ENCODE measurements at places on chromosomes 12 and 14. TPM values are rescaled to one million over a fixed set of nuclear protein-coding genes. Genes with fewer than 3 reads are reported as not detected.

The CPNE6 gene
- total RNA-seq, result not detected

The SETD3 gene
- total RNA-seq, result 99.1 TPM

The CD69 gene
- total RNA-seq, result not detected

The CMA1 gene
- total RNA-seq, result 0.34 TPM

The PRB2 gene
- not detected for total RNA-seq

The SYCP3 gene
- not detected for total RNA-seq

The ARHGAP9 gene
- 1.5 TPM for total RNA-seq

The LRTM2 gene
- not detected for total RNA-seq

The CLEC1A gene
- 1.5 TPM for total RNA-seq

The EFCAB11 gene
- 3.1 TPM for total RNA-seq

The KLRC1 gene
- total RNA-seq, result 0.90 TPM

GRCh38 chr12:77153706-77154105, 88.3 kb upstream of the E2F7 start:
- no peak for DNase-seq

DNA sequence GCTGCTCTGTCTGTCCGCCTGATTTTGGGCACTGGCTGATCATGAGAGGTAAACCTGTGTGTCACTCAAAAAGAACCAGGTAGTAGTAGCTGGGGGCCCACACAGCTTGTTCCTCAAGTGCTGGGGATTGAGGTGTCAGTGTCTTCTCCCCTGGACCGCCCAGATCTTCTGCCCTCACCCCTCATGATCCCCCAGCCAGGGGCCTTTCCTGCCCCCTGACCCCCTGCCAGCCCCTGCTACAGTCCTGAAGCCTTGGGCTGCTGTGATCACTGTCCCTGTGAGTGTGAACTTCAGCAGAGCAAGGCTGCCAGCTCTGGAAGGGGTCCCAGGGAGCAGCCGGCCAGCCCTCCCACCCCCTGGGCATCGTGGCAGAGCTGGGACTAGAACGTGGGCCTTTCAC, 11.4 kb downstream of the WSCD2 start:
- DNase-seq, result no peak

GRCh38 chr12:29589851-29590250, 92.4 kb upstream of the OVCH1 start:
- no peak for DNase-seq

DNA sequence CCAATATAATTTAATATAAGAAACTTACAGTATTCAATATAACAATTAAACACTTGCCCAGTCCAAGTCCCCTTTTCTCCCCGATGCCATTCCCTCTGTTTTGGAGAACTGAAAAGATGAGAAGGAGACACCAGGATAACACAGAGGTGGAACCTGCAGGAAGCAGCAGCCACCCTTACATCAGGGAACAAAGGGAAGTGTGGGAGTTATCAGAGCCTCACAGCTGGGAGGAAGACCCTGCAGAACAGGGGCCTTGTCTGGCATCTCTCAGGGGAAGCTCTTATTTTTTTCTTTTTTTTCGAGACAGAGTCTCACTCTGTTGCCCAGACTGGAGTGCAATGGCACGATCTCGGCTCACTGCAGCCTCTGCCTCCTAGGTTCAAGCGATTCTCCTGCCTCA, 52.6 kb downstream of the CALM1 start:
- no peak for DNase-seq

GRCh38 chr12:84599539-84599938, 313.1 kb downstream of the SLC6A15 start:
- no peak for DNase-seq

GRCh38 chr14:54106661-54107377, 150.2 kb upstream of the BMP4 start:
- no peak for DNase-seq

DNA sequence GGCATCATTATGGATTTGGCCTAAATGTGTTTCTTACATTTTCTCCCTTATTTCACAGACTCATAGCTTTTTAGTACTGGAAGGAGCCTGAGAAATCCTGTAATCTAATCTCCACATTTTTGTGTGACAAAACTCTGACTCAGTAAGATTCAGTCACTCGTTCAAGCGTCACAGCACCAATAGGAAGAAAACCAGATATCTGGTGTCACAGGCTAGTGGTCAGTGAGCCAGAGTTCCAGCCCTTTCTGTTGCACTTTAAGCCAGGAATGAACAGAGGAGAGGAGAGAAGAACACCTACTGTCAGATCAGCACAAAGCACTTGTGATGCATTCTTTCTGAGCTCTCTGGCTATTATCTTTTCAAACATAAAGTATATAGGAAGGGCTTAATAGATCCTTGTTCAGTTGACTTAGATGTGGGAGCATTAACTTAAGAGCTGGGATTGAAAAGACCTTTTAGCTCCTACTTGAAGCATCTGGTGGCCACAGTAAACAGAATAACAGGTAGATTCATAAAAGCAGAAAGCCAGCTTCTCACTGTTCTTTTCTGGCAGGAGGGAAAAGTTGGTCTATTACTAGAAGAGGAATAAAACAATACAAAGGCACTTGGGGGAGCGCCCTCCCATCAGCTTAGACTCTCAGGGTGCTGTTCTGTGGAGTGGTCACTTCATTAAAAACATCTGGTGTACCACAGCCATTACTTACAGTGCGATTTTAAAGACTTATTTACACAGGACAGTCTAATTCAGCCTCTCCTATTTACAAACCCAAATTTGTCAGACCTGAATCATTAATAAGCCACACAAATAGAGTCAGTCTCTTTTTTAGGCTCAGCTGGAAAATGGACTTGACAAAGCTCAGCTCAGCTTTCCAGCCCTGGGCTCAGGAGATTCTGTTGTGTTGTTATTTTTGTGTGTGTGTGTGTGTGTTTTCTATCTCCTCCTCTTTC, 12.2 kb upstream of the NID2 start:
- DNase-seq, result no peak

- DNase-seq, result peak; percentile 42
Observed at GRCh38 chr12:46386877-46387629, 14.5 kb upstream of the SLC38A2 start.

DNA sequence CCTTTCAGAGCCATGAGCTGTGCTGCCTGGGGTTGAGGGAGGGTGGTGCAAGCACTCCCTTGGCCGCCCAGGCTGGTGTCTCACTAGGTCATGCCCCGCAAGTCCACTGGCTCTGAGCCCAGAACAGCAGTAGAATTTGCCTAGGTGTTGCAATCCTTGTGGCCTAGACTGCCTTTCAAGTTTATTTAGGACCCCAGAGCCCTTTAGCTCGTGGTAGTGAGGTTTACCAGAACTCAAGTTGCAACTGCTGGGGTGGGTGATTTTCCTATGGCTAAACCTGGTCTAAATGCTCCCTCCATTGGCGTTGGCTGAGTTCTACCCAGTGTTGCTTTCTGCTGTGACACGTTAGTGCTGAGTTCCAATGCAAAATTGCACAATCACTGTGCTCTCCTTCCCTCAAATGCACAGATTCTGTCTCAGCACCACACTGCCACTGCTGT, 287.2 kb downstream of the BCAT1 start:
- no peak for DNase-seq

DNA sequence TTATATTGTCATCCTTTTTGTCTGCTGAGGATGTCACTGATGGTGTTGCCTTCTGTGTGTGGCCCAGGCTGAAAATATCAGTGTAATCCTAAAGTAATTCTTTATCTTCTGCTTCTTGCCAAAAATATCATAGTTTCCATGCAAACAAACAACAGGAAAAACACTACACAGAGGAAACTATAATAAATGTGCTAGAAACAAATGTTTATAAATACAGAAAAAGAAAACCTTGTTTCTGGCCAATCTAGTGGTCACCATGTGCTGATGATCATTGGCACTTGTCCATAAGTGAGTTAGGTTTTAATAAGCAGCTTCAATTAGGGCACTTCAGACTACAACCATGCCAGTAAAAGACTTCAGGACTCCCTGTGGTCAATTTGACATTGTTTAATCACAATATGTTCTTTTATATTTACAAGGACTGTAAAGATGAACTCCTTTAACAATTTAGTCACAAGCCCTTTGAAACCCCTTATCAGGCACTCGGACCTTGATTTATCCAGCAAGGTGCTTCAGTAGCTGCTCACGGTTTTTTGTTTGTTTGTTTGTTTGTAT, 124.8 kb downstream of the TMTC3 start:
- DNase-seq, result no peak

DNA sequence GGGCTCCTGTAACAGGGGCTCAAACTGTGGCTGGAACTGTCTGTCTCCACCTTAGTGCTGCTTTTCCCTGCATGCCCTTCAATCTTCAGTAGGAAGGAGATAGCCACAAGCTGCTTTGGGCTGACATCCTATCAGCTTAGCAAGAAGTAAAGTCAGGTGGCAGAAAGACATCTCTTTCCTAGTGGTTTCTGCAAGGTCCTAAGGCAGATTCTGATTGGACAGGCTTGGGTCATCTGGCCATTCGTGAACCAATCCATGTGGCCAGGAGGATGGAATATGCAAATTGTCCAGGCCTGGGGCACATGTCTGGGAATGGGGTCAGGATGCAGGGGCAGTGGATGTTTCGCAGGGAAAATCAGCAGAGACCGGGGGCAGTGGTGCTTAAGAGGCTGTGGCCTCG, 5.2 kb downstream of the RITA1 start:
- DNase-seq, result no peak

DNA sequence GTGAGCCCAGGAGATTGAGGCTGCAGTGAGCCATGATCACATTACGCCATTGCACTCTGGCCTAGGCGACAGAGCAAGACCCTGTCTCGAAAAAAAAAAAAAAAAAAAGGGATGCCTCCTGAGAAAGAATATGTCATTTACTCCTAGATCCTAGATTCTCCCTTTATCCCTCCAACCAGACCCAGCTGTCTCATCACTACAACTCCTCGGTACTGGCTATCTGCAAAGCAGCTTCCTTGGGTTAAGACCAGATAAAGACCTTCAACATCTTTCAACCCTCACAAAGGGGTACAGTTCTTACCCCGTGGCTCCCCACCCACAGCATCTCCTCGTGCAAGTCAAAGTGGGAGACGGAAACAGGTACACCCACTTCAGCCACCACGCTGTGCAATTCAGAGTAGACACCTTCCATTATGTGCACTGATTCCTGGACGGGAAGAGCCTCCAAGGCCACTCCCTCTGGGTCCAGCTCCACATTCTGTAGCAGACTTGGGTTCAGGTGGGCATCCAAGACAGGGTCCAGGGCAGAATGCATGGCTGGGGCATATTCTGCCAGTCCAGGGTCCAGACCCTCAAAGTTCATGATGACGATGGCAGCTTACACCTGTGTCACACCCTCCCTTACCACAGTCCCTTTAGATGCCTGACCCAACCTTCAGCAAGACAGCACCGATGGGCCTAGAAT, 1.1 kb downstream of the PAN2 start:
- DNase-seq, result no peak

GRCh38 chr14:101250336-101250947, 310.9 kb upstream of the DIO3 start:
- no peak for DNase-seq

- no peak for DNase-seq
Observed at GRCh38 chr14:36161776-36162175, 14.7 kb downstream of the PTCSC3 start.

GRCh38 chr14:33692762-33693161, 258.1 kb downstream of the EGLN3 start:
- no peak for DNase-seq

DNA sequence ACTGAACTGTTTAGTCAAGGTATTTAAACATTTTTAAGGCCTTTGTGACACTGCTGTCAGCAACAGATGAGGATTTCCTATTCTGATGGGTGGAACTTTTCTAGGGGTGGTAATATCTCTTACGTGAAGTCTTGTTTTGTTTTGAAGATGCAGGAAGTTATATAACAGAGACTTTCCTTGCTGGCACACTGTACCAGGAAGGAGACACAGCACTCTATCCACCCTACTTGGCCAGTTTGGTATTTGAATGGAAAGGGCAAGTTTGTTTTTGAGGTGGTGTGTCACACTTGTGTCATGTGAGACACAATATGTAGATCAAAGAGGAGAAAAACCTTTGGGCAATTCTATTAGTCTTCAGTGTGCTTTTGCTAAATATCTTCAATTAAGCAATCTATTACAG, 51.6 kb upstream of the SRP54 start:
- DNase-seq, result no peak

DNA sequence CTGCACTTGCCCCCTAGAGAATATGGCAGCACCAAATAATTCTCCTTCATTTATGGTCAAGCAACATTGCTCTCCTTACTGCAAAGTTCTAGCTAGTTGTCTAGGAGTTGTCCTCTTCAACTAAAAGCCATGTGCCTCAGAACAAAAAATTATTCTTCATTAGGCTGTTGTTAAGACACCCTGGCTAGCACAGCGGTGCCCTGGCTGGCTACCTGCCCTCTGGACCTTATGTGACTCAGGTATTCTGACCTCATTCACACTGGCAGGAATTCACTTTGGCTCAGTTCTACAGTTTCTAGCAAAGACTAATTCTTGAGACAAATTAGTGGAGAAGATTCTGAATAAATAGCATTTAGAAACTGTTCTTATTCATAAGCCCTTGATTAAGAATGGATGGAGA, 224.4 kb upstream of the KRR1 start:
- no peak for DNase-seq

GRCh38 chr12:53289891-53290290, 5.5 kb upstream of the PFDN5 start:
- DNase-seq, result no peak

DNA sequence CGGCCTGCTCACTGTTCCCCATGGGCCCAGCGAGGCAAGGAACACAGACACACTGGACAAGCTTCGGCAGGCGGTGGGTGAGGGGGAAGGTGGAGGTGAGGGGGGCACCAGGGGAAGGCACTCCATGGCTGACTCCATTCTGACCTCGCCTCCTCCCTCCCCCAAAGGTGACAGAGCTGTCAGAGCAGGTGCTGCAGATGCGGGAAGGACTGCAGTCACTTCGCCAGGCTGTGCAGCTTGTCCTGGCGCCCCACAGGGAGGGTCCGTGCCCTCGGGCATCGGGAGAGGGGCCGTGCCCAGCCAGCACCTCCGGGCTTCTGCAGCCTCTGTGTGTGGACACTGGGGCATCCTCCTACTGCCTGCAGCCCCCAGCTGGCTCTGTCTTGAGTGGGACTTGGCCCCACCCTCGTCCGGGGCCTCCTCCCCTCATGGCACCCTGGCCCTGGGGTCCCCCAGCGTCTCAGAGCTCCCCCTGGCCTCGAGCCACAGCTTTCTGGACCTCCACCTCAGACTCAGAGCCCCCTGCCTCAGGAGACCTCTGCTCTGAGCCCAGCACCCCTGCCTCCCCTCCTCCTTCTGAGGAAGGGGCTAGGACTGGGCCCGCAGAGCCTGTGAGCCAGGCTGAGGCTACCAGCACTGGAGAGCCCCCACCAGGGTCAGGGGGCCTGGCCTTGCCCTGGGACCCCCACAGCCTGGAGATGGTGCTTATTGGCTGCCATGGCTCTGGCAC, 10.6 kb downstream of the MCRS1 start:
- DNase-seq, result no peak

DNA sequence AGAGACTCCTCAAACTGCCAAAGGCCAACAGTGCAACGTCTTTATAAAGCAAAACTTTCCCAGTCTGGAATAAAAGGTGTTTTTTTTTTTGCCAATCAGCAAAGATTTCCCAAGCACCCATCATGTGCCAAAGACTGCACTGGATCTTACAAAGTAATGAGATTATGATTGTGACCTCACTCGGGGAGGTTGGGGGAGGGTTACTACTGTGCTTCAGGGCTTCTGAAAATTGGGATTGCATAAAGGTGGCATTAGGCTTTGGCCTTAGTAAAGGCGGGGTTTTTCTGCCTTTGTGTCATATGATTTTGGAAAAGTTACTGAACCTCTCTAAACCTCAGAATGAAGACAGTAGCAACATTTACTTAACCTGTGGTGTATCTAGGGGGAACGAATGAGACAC, 233.8 kb downstream of the DACT1 start:
- no peak for DNase-seq

- DNase-seq, result no peak
Observed at GRCh38 chr12:48818831-48819590, 715 bp downstream of the CACNB3 start.

GRCh38 chr14:23094666-23095195, at the start of gene ACIN1:
Gene ACIN1 (minus strand): TSS chr14:23095136. CDS start chr14:23095112, 24 bp downstream.
- DNase-seq, result peak; percentile 81

Data from heart right ventricle (tissue), 16 donors.